ENCODE measurements at places on chromosomes 5 and 9. TPM values are rescaled to one million over a fixed set of nuclear protein-coding genes. Genes with fewer than 3 reads are reported as not detected.

The IL11RA gene
- total RNA-seq, result 7.2 TPM

The NIPAL4 gene
- total RNA-seq, result 0.23 TPM

The EIF4E1B gene
- 0.46 TPM for total RNA-seq

The MARVELD2 gene
- total RNA-seq, result 3.0 TPM

All from diencephalon (tissue), 1 donor.